ENCODE measurements at places on chromosomes 3 and 15. TPM values are rescaled to one million over a fixed set of nuclear protein-coding genes. Genes with fewer than 3 reads are reported as not detected.

GRCh38 chr3:4302747-4303146 lies 422 bp upstream of the SETMAR start:
- DNase-seq = no peak

DNA sequence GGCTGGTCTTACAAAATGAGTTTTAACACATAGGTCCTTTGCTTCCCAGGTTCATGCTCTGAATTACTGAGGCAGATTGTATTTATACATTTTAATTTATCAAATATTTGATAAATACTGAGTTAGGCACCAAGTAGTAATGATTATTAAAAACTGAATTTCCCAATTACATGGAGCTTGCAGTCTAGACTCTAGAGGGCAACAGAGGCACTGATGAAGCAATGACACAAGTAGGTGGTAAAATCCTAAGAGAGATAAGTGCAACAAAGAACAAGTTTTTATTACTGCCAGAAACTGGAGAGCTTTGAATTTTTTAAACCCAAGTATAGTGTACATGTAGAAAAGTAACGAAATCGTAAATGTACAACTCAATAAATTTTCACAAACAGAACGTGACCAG lies 406.2 kb upstream of the RARB start:
- DNase-seq = no peak

- DNase-seq = no peak
These were observed 249.3 kb upstream of the TGFBR2 start for GRCh38 chr3:30356866-30357753.

The HAPLN3 gene
- total RNA-seq = 9.5 TPM

DNA sequence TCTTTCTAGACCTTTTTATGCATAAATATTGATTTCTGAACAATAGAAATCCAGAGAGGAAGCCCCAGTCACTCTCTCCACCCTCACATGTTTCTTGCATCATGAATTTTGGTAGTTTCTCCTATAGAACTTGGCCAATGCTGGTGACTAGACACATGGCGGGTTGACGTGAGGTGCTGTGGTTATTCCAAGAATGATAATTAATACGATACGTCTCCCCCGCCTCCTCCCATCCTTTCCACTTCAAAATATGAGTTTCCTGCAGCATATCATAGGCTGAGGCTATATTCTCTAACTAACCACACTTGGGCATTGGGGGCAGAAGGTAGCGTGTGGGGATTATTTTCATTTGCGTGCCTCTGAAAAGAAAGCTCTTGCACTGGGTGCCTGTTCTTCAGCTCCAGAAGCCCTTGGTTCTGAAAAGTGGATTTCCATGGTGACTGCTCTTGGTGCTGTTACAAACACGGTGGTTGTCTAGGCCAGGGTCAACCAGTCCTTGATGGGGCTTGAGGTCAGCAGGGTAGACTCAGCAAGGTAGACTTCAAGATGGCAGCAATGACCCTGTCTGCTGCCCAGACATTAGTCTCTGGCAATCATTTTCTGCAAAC lies 5.3 kb downstream of the TNFSF10 start:
- no peak for DNase-seq

Data from neural progenitor cell (in vitro differentiated cells).